H54 (cell line): ENCODE measurements at places on chromosomes 1 and 21.

- DNase-seq, result peak; percentile 7
Observed at GRCh38 chr21:17139696-17140095, 373.1 kb upstream of the CXADR start.

DNA sequence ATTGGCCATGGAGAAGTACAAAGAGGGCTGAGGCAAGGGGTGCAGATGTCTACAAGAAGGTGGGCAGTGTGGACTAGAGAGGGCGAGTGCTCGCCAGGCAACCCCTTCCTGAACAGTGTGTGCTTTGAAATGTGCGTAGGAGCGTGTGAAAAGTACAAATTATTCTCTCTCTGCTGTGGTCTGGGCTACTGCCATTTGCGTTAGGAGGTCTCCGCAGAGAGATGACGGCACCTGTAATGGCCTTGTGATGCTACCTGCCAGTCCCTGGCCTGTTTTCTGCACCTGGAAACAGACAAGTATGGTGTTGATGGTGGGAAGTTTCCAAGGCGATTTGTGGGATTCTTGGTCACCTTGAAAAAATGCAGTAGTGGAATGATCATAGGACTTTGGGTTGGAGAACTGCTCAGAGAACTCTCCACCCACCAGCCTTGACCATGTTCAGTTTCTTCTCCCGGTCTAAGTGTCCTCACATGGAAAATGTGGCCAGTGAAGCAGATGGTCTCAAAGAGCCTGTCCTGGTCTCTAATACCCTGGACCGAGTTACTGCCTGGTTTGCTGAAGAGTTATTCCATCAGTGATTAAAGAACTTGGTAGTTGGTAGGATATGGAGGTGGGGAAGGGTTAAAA, 74.5 kb downstream of the MRPS6 start:
- DNase-seq, result no peak

DNA sequence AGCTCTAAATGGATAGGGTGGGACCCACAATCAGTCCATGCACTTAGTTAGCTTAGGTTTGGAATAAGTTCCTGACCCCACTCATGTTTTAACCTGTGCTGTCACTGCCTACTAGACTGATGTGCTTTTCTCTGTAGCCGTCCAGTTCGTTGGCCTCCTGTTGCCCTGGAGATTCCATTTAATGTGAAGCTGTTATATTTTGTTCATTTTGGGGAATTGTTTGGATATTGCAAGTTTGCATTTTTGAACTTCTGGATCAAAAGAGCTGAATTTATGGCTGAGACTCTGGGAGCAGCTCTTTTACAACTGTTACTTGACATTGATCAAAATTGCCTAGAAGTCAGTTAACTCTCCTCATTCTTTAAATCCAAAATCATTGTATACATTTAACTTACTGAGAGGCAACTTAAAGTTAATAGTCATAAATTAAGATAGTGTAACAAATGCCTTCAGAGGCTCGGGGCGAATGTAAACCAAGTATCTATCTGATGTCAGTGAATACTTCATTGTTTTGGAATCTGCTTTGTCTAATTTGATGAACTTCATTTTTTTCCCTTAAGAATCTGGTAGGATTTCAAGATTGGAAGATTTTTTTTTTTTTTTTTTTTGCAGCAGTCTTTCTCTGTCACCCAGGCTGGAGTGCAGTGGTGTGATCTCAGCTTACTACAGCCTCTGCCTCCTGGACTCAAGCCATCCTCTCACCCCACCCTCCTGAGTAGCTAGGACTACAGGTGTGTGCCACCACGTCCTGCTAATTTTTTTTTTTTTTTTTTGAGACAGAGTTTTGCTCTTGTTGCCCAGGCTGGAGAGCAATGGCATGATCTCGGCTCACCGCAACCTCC, 38.1 kb downstream of the MIGA1 start:
- DNase-seq, result no peak

DNA sequence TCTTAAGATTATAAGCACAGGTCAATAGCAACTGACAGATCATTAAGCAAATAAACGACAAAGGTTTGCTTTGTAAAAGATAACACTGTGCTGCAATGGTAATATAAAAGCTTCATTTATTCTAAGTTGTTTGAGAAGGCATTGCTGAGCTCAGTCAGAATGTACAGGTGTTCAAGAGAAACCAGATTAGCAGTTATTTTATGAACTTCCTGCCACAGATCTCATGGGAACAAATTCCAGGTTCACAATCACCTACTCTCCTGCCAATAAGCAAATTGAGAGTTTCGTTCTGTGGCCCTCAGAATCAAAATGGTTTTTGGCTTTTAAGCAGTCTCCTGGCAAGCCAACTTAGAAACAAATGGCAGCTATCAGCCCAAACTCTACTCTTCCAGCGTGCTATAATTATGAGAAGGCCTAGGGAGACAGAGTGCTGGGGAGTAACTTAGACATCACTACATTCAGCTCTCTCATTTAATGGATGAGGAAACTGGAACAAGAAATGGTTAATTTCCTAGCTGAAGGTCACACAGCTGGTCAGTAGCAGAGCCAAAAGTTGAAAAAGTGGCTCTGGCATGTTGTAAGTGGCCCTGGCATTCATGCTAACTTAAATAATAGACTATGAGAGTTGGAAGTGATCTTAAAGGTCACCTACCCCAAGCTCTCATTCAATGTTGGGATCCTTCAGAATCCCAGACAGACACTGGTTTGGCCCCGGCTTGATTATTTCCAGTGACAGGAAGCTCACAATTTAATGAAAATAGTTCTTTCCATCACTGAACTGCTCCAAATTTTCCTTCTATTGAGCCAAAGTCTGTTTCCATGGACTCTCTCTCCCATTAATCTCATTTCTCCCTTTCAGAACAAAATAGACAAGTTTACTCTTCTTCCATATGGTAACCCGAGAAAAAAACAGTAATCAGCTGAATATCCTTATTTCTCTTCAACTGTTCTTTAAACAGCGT, 82.6 kb upstream of the EDEM3 start:
- DNase-seq, result no peak
